ENCODE measurements at places on chromosomes 6 and 20. TPM values are rescaled to one million over a fixed set of nuclear protein-coding genes. Genes with fewer than 3 reads are reported as not detected.

The NHLRC1 gene
- total RNA-seq, result 0.23 TPM

The RHAG gene
- total RNA-seq, result not detected

The ZNF391 gene
- 3.6 TPM for total RNA-seq

The SLC22A7 gene
- total RNA-seq, result not detected

The FAM217A gene
- not detected for total RNA-seq

Measured in activated CD8-positive, alpha-beta memory T cell treated with anti-CD3 and anti-CD28 coated beads for 36 hours (primary cell).